ENCODE measurements at places on chromosomes 3 and 15. TPM values are rescaled to one million over a fixed set of nuclear protein-coding genes. Genes with fewer than 3 reads are reported as not detected.
A peak's percentile ranks its signal among the peaks of the same experiment; 100 is the strongest.

DNA sequence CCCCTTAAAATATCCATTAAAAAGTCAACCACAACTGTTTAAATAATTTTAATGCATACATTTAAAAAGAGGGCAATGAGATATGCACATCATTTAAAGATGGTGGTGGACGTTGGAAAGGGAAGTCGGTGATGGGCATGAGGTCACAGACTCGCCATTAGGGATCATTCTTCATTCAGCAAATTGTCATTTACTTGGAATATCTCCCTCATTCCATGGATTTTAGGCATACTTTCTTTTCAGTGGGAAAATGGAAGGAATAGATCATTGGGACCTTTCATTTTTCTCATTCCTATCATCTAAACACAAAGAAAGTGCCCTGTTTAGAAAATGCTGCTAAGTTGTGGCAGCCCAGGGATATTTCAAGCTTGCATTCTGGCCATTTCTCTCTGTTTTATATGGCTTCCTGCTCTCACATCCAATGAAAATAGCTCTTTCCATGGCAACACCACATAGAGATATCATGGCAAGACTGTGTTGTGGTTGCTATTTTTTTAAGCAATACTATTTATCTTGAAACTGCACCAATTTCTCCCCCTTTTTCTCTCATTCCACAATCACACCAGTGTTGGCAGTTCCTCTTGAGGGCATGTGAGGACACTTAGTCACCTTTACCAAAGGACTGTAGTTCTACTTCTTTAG is 40.7 kb upstream of the LMCD1 start:
- no peak for DNase-seq

DNA sequence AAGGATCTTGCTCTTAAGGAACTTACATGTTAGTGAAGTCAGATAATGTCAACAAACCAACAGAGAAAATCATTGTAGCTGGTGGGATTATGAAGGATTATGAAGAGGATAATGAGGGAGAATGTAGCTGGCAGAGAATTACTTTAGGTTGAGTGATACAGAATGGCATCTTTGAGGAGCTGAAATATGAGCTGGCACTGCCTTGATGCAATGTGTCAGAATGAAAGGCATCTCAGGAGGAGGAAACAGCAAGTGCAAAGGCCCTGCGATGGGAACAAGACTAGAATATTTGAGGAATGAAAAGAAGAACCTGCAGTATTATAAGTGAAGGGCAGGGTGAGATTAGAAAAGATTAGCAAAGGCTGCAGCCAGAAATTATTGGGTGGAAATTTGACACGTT is 237.2 kb upstream of the ADAMTS9 start:
- DNase-seq: no peak

Gene SUSD5
- not detected for total RNA-seq

DNA sequence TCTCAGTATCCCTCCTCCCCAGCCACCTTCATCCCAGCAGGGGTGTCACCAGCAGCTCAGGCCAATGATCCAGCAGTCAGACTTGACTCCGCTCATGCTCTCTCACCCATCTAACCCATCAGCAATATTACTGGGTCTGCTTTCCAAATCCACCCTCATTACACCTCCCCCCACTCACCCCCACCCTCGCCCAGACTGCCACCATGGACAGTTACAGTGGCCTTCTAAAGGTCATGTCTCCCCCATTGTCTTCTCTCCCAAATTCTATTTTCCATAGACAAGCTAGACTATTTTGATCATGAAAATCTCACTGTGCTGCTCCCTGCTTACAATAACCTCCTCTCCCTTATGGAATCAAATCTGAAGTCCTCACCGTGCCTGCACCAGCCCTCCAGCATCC is 156.0 kb downstream of the TJP1 start:
- no peak for DNase-seq

- no peak for DNase-seq
These were observed 23.9 kb upstream of the RYK start for GRCh38 chr3:134274571-134274970.

DNA sequence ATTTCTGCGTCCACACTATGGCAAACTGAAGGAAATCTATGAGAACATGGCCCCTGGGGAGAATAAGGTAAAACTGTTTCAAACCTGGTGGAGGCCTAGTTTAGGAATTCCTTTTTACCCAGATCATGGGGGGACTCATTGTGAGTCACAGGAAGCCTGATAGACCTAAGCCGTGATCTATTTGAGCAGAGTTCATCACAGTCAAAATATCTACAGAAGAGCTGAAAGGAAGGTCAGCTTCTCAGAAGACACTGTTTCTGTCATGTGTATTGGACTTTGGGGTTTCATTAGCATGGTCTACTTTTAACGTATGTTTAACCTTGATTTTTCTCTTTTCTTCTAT is 1.3 kb downstream of the PSMD2 start:
- no peak for DNase-seq

- no peak for DNase-seq
These were observed 75.2 kb downstream of the BOC start for GRCh38 chr3:113286524-113286923.

DNA sequence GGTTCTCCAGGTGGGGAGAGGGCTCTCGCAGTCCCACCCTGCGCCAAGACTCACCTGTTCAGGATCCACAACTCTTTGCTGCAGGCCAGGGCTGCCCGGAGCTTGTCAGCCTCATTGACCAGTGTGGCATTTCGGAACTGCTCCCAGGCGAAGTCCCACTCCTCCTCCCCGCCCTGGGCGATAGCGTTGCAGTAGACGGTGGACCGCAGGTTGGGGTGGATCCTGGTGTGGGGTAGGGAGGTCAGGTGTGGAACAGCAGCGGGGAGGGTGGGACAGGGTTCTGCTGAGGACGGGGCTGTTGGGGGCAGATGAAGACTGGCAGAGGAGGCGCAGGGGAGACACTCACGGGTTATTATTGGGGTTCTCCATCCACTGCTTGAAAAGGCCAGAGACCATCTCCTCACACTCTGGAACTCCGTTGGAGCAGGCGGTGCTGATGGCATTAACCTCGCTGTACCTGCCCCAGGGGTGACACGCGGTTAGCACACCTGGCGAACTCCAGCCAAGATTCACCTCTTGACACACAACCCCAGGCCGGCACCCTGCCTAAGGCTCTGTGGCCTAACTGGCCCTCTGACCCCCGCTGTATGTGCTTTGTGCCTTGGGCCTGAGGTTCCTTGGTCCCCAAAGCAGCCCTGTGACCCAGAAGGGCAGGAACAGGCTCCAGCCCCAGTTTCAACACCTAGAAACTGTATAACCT is 16.1 kb downstream of the MESP2 start:
- no peak for DNase-seq

Gene CHRNA7
- total RNA-seq: 4.0 TPM

- no peak for DNase-seq
These were observed 141.6 kb downstream of the DNAJB8 start for GRCh38 chr3:128324911-128325592.

GRCh38 chr15:37483779-37484178 is 383.4 kb upstream of the MEIS2 start:
- DNase-seq: no peak

Gene GPR171
- total RNA-seq: not detected

- no peak for DNase-seq
These were observed 106.8 kb downstream of the TNIK start for GRCh38 chr3:171353423-171353822.

Gene TM4SF18
- 0.39 TPM for total RNA-seq

- DNase-seq: peak; percentile 87
These were observed 90.7 kb downstream of the IGF2BP2 start for GRCh38 chr3:185733980-185734724.

Data from H4 (cell line).